ENCODE measurements at places on chromosomes 2 and 18.

- no peak for DNase-seq
These were observed 52.5 kb downstream of the SATB2 start for GRCh38 chr2:199405241-199405640.

DNA sequence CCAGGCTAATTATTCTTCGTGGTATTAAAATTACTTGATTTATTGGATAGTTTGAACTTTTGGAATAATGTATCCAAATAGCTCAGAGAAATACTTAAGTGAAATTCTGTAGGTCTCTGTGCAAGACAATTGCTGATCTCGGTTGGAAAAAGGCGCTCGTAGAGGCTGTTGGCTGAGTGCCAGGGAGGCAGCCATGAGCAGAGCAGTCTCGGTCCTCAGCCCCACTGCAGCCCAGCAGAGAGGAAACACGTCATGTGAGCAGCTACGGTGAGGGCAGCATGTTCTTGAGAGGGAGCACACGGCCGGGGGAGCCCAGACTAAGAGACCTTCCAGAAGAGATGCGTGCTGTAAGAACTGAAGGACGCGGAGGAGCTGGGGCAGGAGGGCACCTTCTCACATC lies 42.5 kb downstream of the DCDC2C start:
- DNase-seq: no peak

DNA sequence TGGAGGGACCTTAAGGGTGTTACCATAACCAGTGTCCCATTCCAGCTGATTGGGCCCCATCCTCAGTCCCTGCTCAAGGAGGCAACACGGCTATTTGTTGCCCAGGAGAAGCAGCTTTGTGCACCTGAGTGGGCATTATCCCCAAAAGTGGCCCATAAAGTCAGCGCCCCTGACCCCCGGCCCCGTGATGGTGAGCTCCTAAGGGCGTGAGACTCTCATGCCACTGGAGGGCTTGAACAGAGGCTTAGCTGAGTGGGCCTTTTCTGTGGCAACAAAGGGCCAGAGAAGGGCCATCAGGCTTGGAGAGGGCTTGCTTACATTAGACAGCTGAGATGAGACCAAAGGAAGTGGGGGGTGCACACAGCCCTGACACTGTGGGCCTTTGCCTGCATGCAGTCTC lies 99.2 kb upstream of the RAB6C start:
- DNase-seq: no peak

GRCh38 chr2:237552908-237553307 lies 13.5 kb upstream of the PRLH start:
- DNase-seq: no peak

DNA sequence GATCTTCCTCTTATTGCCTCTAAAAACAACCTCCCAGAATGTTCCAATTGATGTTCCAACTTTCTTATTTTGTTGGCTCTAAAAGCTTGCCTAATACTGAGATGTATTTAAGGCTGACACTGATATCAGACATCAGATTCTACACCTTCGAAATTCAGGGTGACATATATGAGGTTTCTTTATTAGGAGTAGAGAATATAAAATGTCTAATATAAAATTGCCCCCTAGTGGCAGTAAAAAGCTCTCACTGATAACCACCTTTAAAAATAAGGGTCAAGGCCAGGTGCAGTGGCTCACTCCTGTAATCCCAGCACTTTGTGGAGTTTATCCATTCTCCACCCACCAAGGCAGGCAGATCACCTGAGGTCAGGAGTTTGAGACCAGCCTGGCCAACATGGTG lies 789.7 kb upstream of the SLC39A10 start:
- no peak for DNase-seq
